ENCODE measurements at places on chromosomes 12 and 14.

DNA sequence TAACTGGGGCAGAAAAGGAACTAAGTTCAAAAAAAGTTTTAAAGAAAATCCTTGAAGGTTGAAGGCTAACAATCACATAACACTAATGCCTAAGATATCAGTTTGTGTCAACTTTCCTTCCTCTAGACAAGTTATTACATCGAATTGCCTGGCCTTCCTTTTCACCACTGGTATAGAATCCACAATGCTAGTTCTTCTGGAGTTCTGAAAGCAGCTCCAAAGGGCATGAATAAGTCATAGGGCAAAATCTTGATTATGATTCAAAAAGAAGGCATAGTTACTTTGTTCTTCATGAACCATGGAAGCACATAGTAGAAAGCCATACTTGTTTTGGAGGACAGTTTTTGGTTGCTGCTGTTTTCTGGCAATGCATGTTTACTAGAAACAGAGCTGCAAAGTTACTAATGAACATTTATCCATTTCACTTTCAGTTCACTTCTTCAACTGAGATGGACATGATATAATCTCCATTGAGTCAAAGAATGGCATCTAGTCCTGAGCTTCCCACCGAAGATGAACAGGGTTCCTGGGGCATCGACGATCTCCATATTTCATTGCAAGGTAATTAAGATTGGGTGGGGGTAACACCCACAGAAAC lies 56.0 kb downstream of the SYNE2 start:
- no peak for DNase-seq

DNA sequence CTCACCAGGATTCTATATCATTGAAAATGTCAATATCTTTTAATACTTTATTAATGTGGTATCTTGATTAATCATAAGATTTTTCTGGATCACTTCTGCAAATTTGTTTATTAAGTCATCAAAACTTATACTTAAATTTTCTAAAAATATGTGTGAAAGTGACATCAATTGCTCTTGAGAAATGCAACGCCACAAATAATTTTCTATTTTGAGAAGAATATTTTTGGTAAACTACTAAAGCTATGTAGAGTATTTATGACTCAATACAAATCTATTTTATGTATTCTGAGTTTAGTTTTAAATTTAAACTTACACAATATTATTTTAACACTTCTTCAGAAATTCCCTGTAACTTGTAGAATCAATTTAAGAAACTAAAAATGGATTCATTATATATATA lies 263.3 kb downstream of the RASSF9 start:
- DNase-seq: no peak

DNA sequence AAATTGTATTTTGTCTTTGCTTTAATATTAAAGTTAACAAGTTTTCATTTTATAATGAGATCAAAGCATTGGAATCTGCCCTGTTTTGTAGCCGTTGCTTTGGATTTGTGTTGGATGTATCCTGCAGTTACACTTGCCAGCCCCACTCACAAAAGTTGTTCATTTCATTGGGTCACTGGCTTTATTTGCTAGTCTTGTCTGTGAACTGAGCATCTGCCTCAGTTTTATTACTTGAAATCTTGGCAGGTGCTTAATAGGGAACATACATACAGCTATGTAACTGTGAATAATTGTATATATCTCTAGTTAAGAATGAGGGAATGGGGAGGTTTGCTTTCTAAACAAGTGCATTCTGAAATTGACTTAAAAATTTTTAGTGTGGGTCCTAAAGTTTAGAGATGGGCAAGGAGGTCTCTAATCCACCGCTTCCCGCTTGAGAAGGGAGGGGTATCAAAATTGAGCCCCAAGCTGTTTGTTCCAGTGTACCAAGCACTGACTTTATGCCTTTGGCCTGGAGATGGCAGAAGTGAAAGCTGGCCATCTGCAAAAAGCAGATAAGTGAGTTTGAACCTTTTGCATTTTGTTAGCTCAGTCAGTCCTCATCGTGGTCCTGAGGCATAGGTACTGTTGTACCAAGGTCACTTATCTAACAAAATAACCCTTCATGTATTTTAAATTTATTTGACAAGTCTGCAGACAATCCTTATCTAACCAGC lies 9.3 kb downstream of the EIF5 start:
- no peak for DNase-seq

DNA sequence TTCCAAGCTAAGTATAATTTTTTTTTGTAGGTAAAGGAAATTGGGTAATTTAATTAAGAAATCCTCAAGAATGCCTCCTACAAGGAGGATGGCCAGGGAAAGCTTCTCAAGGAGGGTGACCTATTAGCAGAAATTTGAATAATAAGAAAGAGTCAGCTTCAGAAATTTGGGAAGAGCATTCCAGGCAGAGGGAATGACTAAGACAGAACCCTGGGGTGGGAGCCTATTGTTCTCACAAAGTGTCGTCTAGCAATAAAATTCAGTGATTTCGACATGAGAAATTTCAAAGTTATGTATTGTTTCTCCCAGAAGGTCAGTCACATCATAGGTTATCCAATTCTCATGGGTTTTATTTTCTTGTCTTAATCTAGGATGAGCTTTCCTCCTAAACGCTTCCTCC lies 1168.4 kb downstream of the AACS start:
- no peak for DNase-seq

DNA sequence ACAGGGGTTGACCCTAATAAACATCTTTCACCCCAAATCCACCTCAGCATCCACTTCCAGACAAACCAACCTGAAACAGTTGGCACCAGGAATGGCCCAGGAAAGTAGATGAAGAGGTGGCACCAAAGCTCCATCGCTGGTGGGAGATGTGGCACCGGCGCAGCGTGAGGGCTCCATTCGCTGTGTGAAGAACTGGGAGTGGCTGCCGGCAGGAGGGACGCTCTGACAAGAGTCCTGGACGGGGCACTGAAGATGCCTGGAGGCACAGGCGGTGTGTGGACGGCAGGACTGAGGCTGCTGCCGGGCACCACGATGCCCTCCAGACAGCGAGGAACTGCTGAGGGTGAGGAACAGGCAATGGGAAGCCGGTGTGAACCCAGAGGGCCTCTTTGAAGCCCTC lies 29.3 kb downstream of the DIO3 start:
- DNase-seq: no peak

DNA sequence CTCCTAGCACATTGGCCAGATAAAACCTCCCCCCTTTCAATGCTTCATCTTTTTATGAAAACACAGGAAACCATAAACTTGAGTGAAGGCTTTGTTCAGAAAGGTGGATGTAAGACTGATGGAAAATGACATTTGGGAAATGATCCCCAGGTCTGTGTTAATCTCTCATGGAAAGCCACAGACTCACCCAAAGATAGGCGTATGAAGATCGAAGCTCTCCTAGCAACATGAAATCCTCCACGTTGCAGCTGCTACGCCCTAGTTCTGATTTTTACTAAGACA lies 63.4 kb upstream of the PTGR2 start:
- no peak for DNase-seq

- DNase-seq: no peak
Measured at GRCh38 chr14:103833711-103834110, 13.7 kb downstream of the PPP1R13B start.

DNA sequence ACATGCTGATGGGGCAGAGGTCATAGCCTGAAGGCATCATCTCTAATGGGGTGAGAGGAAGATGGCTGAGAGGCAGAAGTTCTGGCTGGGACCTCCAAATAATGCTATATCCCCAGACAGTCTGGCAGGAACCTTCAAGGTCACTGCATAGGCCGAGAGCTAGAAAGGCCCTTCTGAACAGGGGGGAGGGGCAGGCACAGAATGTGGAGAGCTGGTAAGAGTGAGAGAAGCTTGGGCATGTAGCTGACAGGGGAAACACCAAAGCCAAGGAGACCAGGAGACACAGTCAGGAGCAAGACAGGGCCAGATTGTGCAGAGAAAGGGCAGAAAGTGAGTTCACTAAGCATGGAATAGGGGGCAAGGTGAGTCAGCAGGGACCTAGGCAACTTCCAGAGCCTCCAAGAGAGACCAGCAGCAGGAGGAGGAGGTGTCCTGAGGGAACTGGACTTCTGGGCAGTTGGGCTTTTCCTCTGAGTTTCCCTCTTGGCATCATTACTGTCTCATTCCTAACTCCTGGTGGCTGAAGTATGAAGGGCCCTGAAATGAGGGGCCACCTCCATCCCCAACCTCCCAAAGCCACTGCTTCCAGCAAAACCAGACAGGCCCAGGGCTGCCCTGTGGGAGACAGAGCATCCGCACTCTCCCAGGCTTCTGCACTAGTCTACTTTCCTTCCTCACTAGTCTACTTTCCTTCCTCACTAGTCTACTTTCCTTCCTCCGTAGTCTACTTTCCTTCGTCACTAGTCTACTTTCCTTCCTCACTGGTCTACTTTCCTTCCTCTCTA lies 17.1 kb downstream of the ANO2 start:
- no peak for DNase-seq

GRCh38 chr12:99486277-99486676 lies 161.3 kb upstream of the GARIN6 start:
- DNase-seq: no peak

DNA sequence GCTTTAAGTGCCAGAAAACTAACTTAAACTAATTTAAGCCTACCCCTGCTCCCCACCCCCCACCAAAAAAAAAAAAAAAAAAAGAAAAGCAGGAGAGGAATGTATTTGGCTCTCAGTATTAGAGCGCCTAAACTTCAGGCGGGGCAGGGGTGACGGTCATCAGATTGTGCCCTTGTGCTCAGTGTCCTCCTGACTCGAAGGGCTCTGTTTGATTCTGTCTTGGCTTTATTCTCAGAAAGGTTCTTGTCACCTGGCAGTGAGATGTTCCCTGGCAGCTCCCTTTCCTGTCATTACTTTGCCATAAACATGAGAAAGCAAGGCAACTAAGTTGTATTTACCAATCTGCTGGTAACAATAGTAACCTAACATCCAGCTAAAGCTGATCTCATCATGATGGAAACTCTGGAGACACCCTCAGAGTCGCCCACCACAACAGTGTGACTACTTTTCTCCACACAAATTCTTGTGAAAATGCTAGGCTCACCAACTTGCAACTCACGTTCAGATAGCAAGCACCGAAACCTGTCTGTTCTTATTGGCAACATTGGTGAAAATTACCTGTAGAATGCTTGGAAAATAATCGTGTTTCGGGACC lies 39.0 kb upstream of the WNK1 start:
- no peak for DNase-seq

DNA sequence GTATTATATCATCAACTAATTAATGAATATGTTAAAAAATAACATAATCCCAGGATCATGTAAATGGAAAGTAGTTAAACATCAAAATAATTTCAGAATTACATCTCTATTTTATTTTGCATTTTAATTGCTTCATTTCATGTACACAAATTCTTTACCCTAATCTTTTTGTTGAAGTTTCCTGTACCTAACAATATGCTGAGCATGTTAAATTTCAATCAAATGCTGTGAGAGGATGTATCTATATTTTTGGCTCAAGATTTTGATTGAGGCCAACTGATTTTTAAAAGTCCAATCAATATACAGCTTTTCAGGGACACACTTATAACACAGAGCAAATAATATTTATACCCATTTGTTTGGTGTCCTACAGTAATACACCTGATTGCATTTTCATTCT lies 6.4 kb downstream of the GPRC5D start:
- no peak for DNase-seq

DNA sequence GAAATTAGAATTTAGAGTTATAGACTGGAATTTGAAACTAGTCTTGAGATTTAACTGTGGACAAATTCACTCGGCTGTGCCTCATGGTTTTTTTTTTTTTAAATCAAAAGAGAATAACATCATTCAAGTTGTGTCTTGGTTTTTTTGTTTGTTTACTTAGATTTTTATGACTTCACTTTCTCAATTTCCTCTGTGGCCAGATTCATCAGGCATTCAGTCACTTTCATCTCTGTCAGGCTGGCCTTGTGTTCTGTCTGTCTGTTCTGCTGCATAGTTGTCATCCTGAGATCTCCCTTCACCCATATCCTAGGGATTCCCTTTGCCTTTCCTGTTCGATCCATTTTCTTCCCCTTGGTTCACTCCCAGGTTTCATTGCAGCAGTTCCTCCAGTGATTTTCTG lies 10.0 kb downstream of the MARK3 start:
- no peak for DNase-seq

GRCh38 chr14:37114002-37114401 lies 58.4 kb downstream of the SLC25A21 start:
- no peak for DNase-seq

DNA sequence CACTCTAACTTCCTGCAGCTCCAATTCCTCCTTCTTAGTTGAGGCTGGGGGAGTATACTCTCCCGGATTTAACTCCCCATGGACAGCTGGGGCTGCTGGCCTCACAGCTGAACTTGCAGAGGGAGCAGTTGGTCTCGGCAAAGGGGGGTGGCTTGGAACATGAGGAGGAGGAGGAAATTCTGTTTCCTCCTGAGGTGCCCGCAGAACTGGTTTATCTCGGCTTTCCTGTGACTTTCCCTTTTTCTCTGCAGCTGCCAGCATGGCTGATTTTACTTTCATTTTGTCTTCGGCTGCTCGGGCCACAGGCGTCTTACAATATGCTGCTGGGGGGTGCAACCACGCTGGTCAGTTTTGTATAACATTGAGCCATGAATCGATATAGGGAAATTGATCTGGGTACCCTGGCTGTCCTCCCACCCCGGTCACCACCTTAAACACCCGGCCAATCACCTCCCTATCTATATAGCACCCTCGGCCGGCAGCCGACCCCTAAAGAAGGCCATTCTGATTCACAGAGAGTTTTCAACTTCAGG lies 1317.6 kb downstream of the TMEM121 start:
- DNase-seq: no peak

- no peak for DNase-seq
Measured at GRCh38 chr12:19744705-19745218, 305.5 kb downstream of the AEBP2 start.

GRCh38 chr14:35299708-35300107 lies 7.5 kb downstream of the PSMA6 start:
- DNase-seq: no peak

GRCh38 chr12:111313833-111314259 lies 55.0 kb downstream of the PHETA1 start:
- peak; percentile 67 for DNase-seq

DNA sequence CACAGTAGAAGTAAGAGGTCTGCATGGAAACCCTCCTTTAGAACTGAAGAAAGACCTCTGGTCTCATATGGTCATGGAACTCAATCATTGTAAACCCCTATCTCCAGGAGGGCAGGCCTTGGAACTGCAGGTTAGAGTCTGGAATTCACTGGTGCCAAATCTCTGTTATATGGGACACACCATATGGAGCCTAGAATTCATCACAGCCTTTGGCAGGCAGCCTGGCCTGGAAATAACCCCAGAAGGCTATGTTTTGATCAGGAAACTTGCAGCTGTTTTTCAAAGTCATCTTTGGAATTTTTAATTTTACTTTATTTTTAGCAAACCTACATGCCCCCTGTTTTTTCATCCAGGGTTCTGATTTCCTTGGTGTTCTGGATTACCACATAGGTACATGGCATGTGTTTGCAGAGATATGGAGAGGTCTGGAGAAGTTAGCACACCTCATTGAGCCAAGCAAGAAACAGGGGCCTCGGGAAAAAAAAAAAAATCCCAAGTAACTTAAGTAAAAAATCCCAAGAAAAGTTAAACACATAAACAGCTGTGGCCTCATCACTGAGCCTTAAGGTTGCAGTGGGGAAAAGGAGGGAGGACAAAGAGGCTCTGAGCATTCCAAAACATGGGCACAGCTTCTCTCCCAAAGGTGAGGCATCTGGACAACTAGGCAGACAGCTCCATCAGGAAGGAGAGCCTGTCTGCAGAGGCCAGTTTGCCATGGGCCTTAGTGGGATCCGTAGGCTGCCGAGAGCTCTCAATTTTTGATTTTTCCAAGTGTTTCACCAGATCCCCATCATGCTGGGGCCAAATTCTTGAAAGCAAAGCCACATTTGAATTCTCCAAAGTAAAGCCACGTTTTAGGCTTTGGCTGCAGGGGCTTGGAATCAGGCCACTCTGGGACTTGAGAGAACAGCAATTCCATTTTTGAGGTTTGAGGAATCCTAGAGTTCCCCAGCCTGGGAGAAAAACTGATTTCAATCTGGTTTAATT lies 339.6 kb upstream of the TBX3 start:
- DNase-seq: no peak

Measured in stimulated activated CD4-positive, alpha-beta T cell treated with anti-CD3 and anti-CD28 coated beads, Interleukin-1b, Interleukin-23, amount 100 ng/mL, for 24 hours (primary cell).